Jurkat, Clone E6-1 (cell line): ENCODE measurements at places on chromosomes 12 and 14.

DNA sequence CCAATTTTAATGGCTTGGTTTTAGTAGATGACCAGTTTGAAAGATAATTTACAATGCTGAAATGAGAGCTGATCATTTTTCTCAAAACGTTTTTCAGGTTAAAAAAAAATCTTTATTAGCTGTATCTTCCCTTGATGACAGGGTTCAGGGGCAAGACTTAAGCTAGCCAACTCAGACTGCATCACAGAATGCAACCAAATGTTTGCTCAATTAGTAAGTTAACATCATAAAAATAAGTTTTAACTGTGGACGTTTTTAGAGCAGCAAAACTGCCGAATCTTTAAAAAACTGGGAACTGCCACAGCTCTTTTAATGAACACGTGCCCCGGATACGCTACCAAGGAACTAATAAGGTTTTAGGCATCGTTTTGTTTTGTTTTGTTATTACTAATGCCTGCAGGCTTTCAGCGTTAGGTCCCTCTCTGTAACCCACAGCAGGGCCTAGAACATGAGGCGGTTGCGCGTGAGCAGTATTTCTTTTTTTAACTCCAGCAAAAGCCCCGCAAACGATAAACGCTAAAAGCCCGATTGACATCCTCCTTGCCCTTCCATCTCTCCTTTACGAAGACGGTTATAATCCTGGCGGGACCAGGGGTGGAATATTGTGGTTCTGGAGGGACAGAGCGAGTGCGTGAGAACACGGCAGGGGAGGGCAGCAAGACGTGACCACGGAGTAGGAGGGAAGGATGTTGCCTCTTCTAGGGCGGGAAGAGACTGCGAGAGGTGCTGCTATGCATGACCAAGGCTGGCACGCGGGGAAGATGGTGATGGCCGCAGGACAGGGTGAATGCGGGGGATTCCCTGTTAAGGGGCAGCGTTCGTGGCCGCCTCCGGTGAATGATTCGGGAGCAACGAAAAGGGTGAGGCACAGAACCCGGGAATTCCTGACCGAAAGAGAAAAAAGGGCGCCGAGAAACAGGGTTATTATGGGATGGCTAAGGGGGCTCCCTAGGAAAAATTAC, 652 bp downstream of the SUPT16H start:
- peak; percentile 47 for DNase-seq

GRCh38 chr14:55950135-55950534, 168.1 kb upstream of the PELI2 start:
- no peak for DNase-seq

DNA sequence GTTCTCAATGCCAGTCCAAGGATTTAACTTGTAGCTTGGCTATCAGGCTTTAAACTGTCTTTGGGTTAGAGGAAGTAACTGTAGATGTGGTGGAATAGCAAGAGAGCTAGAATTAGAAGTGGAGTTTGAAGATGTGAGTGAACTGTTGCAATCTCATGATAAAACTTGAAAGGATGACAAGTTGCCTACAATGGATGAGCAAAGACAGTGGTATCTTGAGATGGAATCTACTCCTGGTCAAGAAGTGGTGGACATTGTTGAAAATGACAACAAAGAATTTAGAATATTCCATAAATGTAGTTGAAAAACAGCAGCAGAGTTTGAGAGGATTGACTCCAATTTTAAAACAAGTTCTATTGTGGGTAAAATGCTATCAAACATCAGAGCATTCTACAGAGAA, 199.0 kb downstream of the DUSP6 start:
- DNase-seq = no peak

DNA sequence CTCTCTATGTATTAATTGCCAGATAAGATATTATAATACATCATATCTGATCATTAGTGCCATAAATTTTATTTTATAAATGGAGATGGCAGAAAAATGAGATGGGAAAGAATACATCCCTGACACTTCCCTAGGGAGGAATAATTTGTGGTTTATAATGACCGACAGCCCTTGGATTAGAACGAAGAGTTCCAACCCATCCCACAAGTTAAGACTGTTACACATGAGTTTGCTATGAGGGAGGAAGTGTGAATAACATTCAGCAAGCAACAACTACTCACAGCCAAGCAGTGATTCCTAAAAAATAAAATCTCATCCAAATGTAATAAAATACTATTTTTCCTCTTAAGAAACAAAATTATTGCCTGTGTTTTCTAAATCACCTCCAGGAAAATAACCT, 299.0 kb downstream of the CCDC91 start:
- DNase-seq = no peak

- no peak for DNase-seq
Observed at GRCh38 chr14:91249841-91250616, 5.5 kb upstream of the GPR68 start.

GRCh38 chr14:100268591-100269207, 29.8 kb downstream of the YY1 start:
- DNase-seq = no peak

- DNase-seq = no peak
Observed at GRCh38 chr14:71742485-71742884, 189.7 kb upstream of the RGS6 start.

- DNase-seq = peak; percentile 37
Observed at GRCh38 chr14:82075566-82075965, 541.9 kb upstream of the SEL1L start.

- DNase-seq = no peak
Observed at GRCh38 chr12:26369588-26369987, 174.2 kb downstream of the SSPN start.

DNA sequence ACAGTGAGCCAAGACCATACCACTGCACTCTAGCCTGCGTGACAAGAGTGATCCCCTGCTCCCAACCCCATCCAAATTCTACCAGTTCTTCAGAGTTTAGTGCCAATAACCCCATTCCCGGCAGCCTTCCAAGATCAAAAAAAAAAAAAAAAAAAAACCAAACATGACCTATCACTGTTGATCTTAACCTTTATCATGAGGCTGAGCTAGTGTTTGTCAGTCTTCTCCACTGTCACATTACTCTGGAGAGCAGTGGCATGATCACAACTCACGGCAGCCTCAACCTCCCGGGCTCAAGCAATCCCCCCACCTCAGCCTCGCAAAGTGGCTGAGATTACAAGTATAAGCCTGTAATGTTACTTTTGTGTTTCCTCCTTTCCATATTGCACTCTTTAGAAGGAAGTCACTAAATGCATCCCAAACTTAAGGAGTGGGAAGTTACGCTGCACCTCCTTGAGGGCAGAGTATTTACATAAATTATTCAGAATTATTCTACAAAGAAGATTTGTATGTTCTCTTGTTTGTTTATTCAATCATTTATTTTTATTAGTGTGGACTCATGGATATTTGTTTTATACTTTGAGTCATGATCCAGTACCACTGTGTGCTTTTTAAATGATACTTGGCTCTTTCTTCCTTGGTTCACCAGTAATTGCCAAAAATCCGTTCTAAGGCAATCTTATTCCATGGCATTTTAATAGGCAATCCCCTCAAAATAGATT, 31.5 kb upstream of the FAM222A start:
- no peak for DNase-seq

GRCh38 chr14:32329146-32329545, at the start of gene AKAP6:
AKAP6 (plus strand) TSS chr14:32329298; CDS start chr14:32433494, 104,196 bp downstream.
- no peak for DNase-seq

DNA sequence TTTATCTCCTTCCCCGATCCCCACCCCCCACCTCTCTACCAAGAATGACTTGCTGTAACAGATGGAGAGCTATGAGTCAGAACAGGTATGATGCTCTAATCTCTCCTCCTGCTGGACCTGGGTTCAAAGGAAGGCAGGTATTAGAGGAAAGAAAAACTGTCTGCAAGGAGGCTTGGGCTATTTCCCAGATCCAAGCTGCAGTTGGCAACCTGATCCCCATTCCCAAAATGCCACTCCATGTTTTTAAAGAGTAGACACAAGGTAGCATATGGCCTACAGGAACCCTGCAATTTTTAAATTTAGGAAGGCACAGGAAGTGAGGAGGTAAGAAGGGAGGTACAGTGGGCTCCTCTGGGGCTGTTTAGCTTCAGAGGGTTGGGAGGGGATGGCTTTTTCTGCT, 33.0 kb downstream of the SRRM4 start:
- no peak for DNase-seq

GRCh38 chr14:101102875-101103274, 199.4 kb upstream of the RTL1 start:
- DNase-seq = no peak

GRCh38 chr12:68932128-68932960, 627 bp downstream of the CPM start:
- DNase-seq = no peak

- DNase-seq = no peak
Observed at GRCh38 chr12:101933866-101934514, 56.6 kb downstream of the DRAM1 start.

DNA sequence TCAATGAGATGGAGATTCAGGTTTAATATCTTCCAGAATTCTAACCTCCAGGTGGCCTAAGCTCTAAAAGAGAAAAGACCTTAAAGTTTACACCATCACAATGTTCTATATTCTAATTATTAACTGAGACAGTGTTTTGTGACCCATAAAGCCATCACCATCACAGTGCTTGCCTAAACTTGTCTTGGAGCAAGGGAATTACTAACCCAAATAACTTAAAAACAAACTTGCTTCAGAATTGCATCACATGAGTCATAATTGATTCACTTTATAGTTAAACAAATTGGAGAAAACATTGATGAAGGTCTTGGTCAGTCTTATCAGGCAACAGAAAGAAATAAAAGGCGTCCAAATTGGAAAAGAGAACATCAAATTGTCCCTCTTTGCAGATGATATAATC, 54.5 kb upstream of the ALG10 start:
- no peak for DNase-seq

- DNase-seq = peak; percentile 47
Observed at GRCh38 chr12:104551-105081, 38.0 kb downstream of the IQSEC3 start.

DNA sequence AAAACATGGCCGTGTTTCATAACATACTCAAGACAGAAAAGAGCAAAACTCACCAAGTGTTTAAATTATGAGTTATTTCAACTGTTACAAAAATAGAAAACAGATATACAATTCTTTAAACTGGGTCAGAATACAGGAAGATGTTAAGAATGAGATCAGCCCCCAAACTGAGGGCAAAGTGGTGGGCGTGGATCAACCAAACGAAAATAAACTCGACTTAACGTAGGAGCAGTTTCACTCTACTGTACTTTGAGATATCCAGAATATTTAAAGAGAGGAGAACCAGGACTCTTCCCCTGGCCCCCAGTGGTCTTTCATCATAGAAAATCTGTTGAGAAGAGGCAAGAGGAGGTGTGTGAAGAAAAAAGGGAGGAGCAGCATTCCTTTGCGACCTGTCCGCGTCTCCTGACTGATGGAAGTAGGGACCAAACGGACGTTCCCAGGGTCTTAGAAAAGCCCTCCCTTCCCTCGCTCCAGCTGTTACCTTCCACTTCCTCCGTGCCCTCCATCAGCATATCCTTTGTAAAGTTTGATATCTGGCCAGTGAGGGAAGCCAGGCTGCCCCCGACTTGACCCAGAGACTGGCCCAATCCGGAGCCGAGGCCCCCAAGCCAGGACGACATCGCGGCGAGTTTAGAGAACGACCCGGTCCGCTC, 668 bp downstream of the TRIP11 start:
- peak; percentile 22 for DNase-seq

GRCh38 chr14:103260629-103261124, 73.4 kb upstream of the EIF5 start:
- no peak for DNase-seq
